Smooth muscle cell of the coronary artery (primary cell): ENCODE measurements at places on chromosomes 4 and X. TPM values are rescaled to one million over a fixed set of nuclear protein-coding genes. Genes with fewer than 3 reads are reported as not detected.

TMSB15A gene
- 1.1 TPM in 1 of 2 replicates, not detected in the other for total RNA-seq

ZC4H2 gene
- 2.7 and 3.0 TPM in 2 replicates for total RNA-seq

ASMT gene
- not detected in 2 replicates for total RNA-seq

ATP1B4 gene
- total RNA-seq: not detected in 2 replicates

CD38 gene
- not detected in 2 replicates for total RNA-seq

MUC7 gene
- not detected in 2 replicates for total RNA-seq

PAGE4 gene
- total RNA-seq: not detected in 2 replicates

PSAPL1 gene
- total RNA-seq: not detected in 2 replicates

VCX gene
- total RNA-seq: not detected in 2 replicates

FGF5 gene
- total RNA-seq: 3.2 and 4.4 TPM in 2 replicates

PHKA1 gene
- total RNA-seq: 2.3 and 6.5 TPM in 2 replicates

MAGEA8 gene
- not detected in 2 replicates for total RNA-seq

SYNPO2 gene
- 2.7 and 16.4 TPM in 2 replicates for total RNA-seq

RGN gene
- total RNA-seq: 1.5 and 5.6 TPM in 2 replicates

TMSB15C gene
- total RNA-seq: 0.35 and 3.1 TPM in 2 replicates

BMP3 gene
- total RNA-seq: under 0.01 and 0.12 TPM in 2 replicates

NAT8L gene
- total RNA-seq: under 0.01 and 0.12 TPM in 2 replicates

NEUROG2 gene
- not detected in 2 replicates for total RNA-seq

RAB28 gene
- total RNA-seq: 6.0 and 9.7 TPM in 2 replicates

AVPR2 gene
- total RNA-seq: 0.12 TPM in 1 of 2 replicates, not detected in the other

SMARCA1 gene
- 21.2 and 59.3 TPM in 2 replicates for total RNA-seq

ASB5 gene
- total RNA-seq: 0.30 and 0.35 TPM in 2 replicates

SCLT1 gene
- 3.2 and 9.2 TPM in 2 replicates for total RNA-seq

RNF128 gene
- total RNA-seq: 1.1 and 1.6 TPM in 2 replicates

CFAP47 gene
- not detected in 2 replicates for total RNA-seq

SATL1 gene
- total RNA-seq: not detected in 2 replicates

TMPRSS11A gene
- not detected in 2 replicates for total RNA-seq

ITGB1BP2 gene
- total RNA-seq: 0.70 and 6.6 TPM in 2 replicates

FHDC1 gene
- under 0.01 and 0.12 TPM in 2 replicates for total RNA-seq

SMIM10L2A gene
- total RNA-seq: 0.08 and 0.35 TPM in 2 replicates

CT47B1 gene
- not detected in 2 replicates for total RNA-seq

PAGE2B gene
- not detected in 2 replicates for total RNA-seq

MEPE gene
- total RNA-seq: not detected in 2 replicates

DGKK gene
- total RNA-seq: not detected in 2 replicates
